ENCODE measurements at places on chromosomes 1 and 21. TPM values are rescaled to one million over a fixed set of nuclear protein-coding genes. Genes with fewer than 3 reads are reported as not detected.

TCHH gene
- total RNA-seq, result not detected

FOXD3 gene
- not detected for total RNA-seq

LCE1A gene
- total RNA-seq, result not detected

GALNT2 gene
- 50.4 TPM for total RNA-seq

ZSWIM5 gene
- under 0.01 TPM for total RNA-seq

CASQ2 gene
- total RNA-seq, result not detected

GRCh38 chr21:29149808-29150425 is 19.5 kb downstream of the MAP3K7CL start:
- H3K4me1 ChIP-seq, result peaks cover 13% of the 10 kb centered on the region
- no peaks in the 10 kb centered on the region for H3K36me3 ChIP-seq
- no peaks in the 10 kb centered on the region for H3K27me3 ChIP-seq
- peak; percentile 89 for DNase-seq
- H3K4me3 ChIP-seq, result no peak overlapping the region
- peak overlapping the region; percentile 3 for H3K27ac ChIP-seq

DNA sequence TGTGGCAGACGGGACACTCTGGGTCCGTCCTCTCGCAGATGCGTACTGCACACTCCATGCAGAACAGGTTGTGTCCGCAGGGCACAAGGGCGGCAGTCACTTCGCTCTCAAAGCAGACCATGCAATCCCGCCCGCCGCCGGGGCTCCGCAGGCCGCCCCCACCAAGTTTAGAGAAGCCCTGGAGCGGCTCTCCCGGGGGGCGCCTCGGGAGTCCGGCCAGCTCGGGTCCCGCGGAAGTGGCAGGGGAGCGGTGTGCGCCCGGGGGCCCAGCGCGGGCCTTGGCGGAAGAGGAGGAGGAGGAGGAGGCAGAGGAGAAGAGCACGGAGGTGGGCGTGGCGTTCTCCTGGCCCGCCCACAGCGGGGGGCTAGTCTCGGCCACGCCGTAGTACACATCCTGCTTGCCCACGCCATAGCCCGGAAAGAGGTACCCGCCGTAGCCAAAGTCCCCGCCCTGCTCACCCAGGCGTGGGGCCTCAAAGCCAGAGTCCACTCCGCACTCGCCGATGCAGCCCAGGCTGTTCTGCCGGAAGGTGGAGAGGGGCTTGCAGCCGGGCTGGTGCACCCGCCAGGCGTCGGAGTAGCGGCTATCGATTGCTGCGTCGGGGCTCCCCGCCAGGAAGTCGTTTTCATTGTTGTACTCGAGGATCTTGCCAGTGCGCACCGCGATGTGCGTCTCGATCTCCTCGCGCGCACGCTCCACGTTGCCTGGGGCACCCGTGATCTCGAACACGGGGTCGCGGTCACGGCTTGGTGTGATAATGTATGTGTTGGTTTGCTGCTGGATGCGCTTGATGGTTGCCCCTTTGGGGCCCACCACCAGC is 5.4 kb downstream of the MEX3A start:
- no peaks in the 10 kb centered on the region for H3K27me3 ChIP-seq
- H3K27ac ChIP-seq, result no peak overlapping the region
- H3K36me3 ChIP-seq, result peaks cover 37% of the 10 kb centered on the region
- DNase-seq, result no peak
- peaks cover 26% of the 10 kb centered on the region for H3K4me1 ChIP-seq

GRCh38 chr1:158100498-158100897 is 80.2 kb upstream of the CD1D start:
- H3K27ac ChIP-seq, result no peak overlapping the region
- no peak overlapping the region for H3K4me3 ChIP-seq
- H3K4me1 ChIP-seq, result peaks cover 4% of the 10 kb centered on the region
- peaks cover 6% of the 10 kb centered on the region for H3K27me3 ChIP-seq

GRCh38 chr1:198893141-198893540 is 254.3 kb downstream of the PTPRC start:
- H3K27me3 ChIP-seq, result no peaks in the 10 kb centered on the region
- H3K27ac ChIP-seq, result no peak overlapping the region
- H3K4me3 ChIP-seq, result no peak overlapping the region
- peaks cover 1% of the 10 kb centered on the region for H3K36me3 ChIP-seq

DNA sequence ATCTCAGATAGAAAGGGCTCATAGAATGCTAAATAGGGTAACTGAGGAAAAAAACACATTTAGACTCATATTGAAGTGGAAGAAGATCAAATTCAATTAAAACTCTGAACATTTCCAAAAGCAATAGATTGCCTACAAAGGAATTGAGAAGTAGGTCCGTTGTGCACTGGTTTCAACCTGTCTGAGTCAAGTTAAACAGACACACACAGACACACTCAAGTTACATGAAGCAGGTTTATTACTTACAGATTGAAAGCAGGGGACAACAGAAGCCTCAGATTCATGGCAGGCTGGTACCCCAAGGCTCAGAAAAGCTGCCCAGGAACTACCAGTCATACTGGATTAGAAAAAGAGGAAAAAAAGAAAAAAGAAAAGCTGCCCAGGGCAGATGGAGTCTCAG is 20.7 kb upstream of the S100A2 start:
- H3K27ac ChIP-seq, result no peak overlapping the region
- no peaks in the 10 kb centered on the region for H3K36me3 ChIP-seq
- peaks cover 2% of the 10 kb centered on the region for H3K4me1 ChIP-seq
- no peak for DNase-seq
- H3K4me3 ChIP-seq, result no peak overlapping the region
- H3K27me3 ChIP-seq, result no peaks in the 10 kb centered on the region

GRCh38 chr21:27803571-27803970 is 836.7 kb upstream of the ADAMTS5 start:
- H3K36me3 ChIP-seq, result no peaks in the 10 kb centered on the region
- DNase-seq, result peak; percentile 44
- H3K4me1 ChIP-seq, result peaks cover 2% of the 10 kb centered on the region
- H3K27me3 ChIP-seq, result no peaks in the 10 kb centered on the region

- H3K4me3 ChIP-seq, result no peak overlapping the region
- H3K4me1 ChIP-seq, result no peaks in the 10 kb centered on the region
- no peaks in the 10 kb centered on the region for H3K36me3 ChIP-seq
- H3K27ac ChIP-seq, result no peak overlapping the region
- DNase-seq, result peak; percentile 13
Observed at GRCh38 chr1:72063364-72064044, 218.8 kb downstream of the NEGR1 start.

DNA sequence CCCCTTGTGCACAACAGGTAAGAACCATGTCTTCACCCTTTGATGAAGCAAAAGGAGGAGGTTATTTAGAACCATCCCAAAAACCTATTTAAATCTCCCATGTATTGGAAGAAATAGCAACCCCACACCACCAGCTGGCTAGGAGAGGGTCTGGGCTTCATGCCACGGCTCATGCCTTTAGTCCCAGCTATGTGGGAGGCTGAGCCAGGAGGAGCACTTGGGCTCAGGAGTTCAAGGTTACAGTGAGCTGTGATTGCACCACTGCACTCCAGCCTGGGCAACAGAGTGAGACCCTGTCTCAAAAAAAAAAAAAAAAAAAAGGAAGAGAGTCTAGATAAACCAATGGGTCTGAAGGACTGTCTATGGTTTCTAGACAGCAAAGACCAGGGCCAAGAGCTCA is 197.9 kb upstream of the COA6 start:
- no peaks in the 10 kb centered on the region for H3K36me3 ChIP-seq
- no peaks in the 10 kb centered on the region for H3K27me3 ChIP-seq
- H3K4me1 ChIP-seq, result no peaks in the 10 kb centered on the region

DNA sequence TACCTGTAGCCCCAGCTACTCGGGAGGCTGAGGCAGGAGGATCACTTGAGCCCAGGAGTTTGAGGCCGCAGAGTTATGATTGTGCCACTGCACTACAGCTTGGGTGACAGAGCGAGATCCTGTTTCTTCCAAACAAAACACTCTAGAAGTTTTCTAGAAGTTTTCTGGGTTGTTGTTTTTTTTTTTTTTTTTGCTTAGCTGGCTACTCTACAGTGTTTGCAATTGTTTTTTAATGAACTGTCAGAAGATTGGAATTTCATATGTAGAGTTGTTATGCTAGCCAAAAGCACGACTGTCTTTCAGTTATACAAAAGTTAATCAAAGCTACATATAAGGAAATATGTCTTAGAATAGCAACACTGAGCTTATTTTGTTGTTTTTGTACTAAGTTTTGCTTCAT is 30.9 kb upstream of the NEXN start:
- H3K4me1 ChIP-seq, result peaks cover 2% of the 10 kb centered on the region
- peaks cover 2% of the 10 kb centered on the region for H3K36me3 ChIP-seq
- H3K4me3 ChIP-seq, result no peak overlapping the region
- peak; percentile 57 for DNase-seq

DNA sequence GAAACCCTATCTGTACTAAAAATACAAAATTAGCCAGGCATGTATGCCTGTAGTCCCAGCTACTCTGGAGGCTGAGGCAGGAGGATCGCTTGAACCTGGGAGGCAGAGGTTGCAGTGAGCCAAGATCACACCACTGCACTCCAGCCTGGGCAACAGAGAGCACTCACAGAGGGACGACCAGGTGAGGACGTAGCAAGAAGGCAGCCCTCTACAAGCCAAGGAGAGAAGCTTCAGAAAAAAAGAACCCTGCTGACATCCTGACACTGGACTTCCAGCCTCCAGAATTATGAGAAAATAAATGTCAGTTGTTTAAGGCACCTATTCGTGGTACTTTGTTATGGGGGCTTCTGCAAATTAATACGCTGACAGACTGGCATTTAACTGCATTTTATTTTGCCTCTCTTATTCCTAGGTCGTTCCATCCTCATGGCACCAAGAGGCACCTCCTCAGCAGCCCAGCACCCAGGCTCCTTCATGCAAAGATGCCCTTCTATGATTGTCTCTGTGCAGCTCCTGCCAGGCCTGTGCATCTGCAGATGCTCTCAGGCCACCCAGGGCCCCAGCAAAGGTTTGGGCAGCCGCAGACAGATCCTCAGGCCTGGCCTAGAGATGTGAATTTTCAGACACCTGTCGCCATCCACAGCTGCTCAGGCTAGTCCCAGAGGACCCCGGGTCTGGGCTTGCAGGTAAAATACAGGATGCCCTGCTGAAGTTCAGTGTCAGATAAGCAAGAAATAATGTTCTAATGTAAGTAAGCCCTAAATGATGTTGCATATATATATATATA is 86.0 kb upstream of the COX20 start:
- H3K4me1 ChIP-seq, result no peaks in the 10 kb centered on the region
- no peak for DNase-seq
- no peaks in the 10 kb centered on the region for H3K36me3 ChIP-seq
- H3K27ac ChIP-seq, result no peak overlapping the region
- no peaks in the 10 kb centered on the region for H3K27me3 ChIP-seq

GRCh38 chr1:28782011-28782410 is 30.0 kb upstream of the OPRD1 start:
- no peak for DNase-seq
- H3K4me1 ChIP-seq, result no peaks in the 10 kb centered on the region
- H3K27me3 ChIP-seq, result no peaks in the 10 kb centered on the region

GRCh38 chr1:22057861-22058260 is 5.4 kb downstream of the CDC42 start:
- no peaks in the 10 kb centered on the region for H3K27me3 ChIP-seq
- H3K27ac ChIP-seq, result no peak overlapping the region
- no peak for DNase-seq
- peaks cover 8% of the 10 kb centered on the region for H3K4me1 ChIP-seq
- H3K36me3 ChIP-seq, result peaks cover 9% of the 10 kb centered on the region

DNA sequence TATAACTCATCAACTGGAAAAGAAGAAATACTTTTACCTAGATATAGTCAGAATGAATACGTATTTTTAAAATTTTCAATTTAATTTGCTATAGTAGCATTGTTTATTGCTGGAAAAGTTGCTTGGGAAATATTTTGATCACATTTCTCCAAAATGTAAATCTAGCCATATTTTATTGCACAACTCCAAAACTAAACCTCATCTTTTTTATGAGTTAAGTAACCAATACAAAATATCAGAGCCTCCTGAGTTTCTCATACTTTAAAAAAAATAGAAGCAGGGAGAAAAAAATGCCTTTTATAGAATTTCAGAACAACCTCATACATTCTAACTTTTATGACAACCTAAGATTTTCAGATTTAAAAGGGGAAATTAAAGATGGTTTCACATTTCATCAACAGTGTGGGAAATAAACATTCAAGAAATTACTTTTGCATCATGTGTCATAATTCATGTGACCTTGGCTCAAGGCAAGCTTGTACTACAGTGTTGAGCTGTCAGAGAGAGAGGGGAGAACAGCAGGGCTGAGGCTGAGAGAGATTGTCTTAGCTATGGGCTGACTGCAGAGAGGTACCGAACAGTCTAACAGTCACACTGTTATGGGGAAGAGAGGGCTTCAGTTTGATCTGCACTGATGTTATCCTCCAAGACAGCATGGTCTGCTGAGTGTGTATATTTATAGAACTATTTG is 519.0 kb downstream of the LTN1 start:
- peaks cover 5% of the 10 kb centered on the region for H3K4me1 ChIP-seq
- peak; percentile 61 for DNase-seq
- no peak overlapping the region for H3K4me3 ChIP-seq
- H3K27me3 ChIP-seq, result no peaks in the 10 kb centered on the region

DNA sequence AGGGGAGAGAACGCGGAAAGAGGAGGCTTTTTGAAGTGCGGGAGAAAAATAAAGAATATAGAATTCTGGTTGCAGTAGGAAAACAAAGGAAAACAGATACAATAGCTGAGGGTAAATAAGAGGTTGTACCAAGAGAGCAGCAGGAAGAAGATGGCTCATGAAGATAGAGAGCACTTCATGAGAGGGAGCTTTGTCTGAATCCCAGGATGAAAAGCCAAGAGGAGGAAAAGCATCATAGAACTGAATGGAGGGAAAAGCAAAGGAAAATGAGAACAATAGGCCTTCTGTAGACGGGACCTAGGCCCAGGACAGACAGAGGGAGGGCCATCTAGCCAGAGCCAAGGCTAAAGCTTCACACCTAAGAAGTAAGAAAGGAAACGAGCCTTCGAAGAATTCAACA is 49.5 kb downstream of the ATP6V1G3 start:
- H3K27ac ChIP-seq, result no peak overlapping the region
- no peak overlapping the region for H3K4me3 ChIP-seq
- H3K4me1 ChIP-seq, result peaks cover 14% of the 10 kb centered on the region
- no peaks in the 10 kb centered on the region for H3K27me3 ChIP-seq

- H3K36me3 ChIP-seq, result no peaks in the 10 kb centered on the region
- H3K27ac ChIP-seq, result no peak overlapping the region
- no peak overlapping the region for H3K4me3 ChIP-seq
- no peak for DNase-seq
- no peaks in the 10 kb centered on the region for H3K4me1 ChIP-seq
Observed at GRCh38 chr21:26461500-26461899, 111.6 kb downstream of the CYYR1 start.

GRCh38 chr1:117093870-117094621 is 27.5 kb downstream of the TRIM45 start:
- H3K4me1 ChIP-seq, result peaks cover 24% of the 10 kb centered on the region
- peak; percentile 75 for DNase-seq
- no peaks in the 10 kb centered on the region for H3K36me3 ChIP-seq
- no peak overlapping the region for H3K4me3 ChIP-seq
- no peaks in the 10 kb centered on the region for H3K27me3 ChIP-seq

- H3K4me1 ChIP-seq, result peaks cover 6% of the 10 kb centered on the region
- no peak overlapping the region for H3K27ac ChIP-seq
- no peaks in the 10 kb centered on the region for H3K36me3 ChIP-seq
- H3K4me3 ChIP-seq, result no peak overlapping the region
Observed at GRCh38 chr1:87129038-87129437, 199.6 kb upstream of the LMO4 start.

- DNase-seq, result no peak
- H3K4me1 ChIP-seq, result no peaks in the 10 kb centered on the region
- H3K4me3 ChIP-seq, result no peak overlapping the region
- no peaks in the 10 kb centered on the region for H3K36me3 ChIP-seq
- H3K27ac ChIP-seq, result no peak overlapping the region
Observed at GRCh38 chr1:200693327-200693726, 23.6 kb upstream of the DDX59 start.

GRCh38 chr1:78678324-78678723 is 28.7 kb downstream of the IFI44 start:
- DNase-seq, result no peak
- no peak overlapping the region for H3K4me3 ChIP-seq
- H3K27ac ChIP-seq, result no peak overlapping the region
- H3K36me3 ChIP-seq, result no peaks in the 10 kb centered on the region

Data from IMR-90 (cell line).